Activated CD4-positive, CD25-positive, alpha-beta regulatory T cell (primary cell): ENCODE measurements at places on chromosomes 1 and 21.

DNA sequence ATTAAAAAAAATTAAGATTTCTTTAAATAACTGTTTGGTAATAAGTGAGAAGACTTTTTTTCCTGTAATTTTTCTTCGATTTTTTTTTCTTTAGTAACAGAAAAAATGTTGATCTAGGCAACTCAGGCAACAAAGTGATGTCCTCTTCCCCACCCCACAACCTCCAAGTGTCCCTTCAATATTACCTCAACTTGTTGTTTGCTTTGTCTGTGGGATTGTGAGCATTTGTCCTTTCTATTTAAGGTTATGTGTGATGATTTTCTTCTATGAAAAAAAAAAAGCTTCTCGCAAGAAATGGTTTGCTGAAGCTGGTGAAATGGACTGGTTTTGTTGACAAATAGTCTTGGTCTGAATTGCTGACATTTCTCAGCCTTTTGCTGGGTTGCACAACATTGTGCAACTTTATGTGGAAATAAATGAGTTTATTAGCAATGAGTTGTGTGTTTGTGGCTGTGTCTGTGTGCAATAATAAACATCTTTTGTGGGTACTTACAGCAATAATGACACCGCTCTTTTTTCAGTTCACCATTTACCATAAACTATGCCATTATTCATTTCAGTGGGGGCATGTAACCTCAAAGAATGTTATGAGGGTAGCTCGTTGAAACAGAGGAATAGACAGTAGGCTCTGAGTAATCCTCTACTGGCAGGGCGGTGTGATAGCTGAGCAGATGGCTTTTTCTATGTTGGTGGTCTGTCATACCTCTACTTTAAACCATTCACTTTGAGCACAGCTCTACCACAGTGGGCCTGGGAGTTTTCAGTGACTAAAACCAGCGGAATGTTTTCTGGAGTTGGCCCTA is 218.4 kb downstream of the HLX start:
- DNase-seq = no peak

DNA sequence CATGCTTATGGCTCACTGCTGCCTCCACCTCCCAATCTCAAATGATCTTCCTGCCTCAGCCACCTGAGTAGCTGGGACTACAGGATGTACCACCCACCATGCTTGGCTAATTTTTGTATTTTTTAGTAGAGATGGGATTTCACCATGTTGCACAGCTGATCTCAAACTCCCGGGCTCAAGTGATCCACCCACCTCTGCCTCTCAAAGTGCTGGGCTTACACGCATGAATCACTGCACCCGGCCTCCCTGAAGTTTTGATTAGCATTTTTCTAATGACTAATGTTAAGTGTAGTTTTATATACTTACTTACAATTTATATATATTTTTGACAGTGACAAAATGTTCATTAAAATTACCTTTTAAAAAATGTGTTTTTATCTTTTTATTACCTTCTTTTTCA is 41.1 kb downstream of the ZNF678 start:
- no peak for DNase-seq

- DNase-seq = no peak
Measured at GRCh38 chr1:44084998-44085675, 33.5 kb upstream of the KLF17 start.

- no peak for DNase-seq
Measured at GRCh38 chr1:206829875-206830274, 35.5 kb upstream of the IL20 start.

DNA sequence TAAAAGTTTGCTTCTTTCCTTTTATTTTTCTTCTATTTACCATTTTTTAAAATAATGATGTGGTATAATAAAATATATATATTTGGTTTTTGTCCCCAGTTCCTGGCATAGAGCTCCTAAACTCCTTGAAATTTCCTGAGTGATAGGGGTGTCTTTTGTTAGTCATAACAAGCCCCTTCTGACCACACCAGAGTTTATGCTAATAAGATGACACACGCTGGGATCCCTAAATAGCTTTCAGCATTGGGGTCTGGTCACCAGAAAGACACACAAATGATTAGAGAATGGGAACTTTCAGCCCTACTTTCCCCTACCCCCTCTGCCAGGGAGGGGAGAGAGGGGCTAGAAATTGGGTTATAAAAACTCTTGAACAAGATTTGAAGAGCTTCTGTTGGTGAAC is 56.2 kb downstream of the COL24A1 start:
- DNase-seq = no peak

DNA sequence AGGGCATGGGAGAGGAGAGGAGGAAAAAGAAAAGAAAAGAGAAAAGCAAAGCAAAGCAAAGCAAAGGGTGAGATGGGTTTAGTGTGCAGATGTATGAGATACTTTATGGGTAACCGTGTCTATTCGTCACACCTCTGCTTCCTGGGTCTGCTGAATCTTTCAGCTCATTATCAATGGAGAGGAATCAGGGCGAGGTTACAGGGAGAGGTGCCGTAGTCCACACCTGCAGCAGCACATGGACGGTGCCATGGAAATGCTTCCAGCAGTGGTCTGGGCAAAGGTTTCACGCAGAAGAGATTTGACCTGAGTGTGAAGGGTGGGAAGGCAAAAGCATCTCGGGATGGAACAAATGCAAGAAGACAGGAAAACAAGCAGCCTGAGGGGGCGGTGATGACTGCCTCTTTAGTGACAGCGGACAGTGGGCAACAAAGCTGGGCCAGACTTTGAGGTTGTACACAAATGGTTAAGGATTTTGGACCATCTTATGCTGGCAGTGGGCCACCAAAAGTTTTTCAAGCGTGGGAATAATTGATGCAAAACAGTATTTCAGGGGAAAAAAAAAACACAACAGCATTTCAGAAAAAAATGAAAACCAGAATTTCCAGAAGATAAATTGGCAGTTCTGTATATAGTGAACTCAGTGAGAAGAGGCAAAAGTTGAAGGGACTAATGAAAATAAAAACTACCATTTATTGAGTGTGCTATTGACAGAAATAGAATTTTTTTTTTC is 19.5 kb upstream of the SRP9 start:
- DNase-seq = no peak

DNA sequence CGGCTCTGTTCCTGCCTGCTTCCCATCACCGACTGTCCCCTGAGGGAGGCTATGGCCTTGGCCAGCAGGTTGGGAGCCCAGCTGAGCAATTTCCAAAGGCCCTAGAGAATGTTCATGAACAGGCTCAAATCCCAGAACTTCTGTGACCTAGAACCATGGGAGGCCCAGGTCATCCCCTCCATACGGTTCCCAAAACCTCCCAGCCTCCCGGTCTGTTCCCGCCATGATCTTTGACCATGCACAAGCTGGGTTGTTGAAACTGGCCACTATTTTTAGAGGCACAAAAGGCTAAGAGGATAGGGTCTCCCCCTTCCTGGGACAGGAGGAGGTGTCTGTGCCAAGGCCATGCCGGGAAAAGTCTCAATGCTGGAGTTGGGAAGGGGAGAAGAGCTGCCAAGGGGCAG is 27.5 kb downstream of the EPHA2 start:
- DNase-seq = no peak

GRCh38 chr1:18531503-18531845 is 50.7 kb downstream of the KLHDC7A start:
- DNase-seq = no peak

- DNase-seq = no peak
Measured at GRCh38 chr1:156712626-156713025, 7.2 kb upstream of the CRABP2 start.

GRCh38 chr1:247390996-247391395 is 25.0 kb upstream of the NLRP3 start:
- DNase-seq = no peak

DNA sequence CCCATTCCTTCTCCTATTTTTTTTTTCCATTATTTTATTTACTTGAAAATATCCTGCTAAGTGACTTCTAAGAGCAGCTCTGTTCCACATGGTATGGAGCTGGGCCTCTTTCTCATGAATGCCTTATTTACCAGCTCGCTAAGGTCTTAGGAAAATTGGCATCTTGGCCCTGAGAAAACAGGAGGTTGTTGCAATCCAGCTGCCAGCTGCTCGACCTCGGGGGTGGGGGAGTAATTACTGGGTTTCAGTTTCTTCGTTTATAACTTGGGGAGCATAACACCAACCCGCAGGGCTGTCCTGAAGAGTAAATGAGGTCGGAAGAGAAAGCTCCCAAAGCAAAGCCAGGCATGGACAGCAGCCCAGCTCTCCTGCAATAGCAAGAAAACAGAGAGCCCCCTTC is 176.3 kb downstream of the AJAP1 start:
- no peak for DNase-seq

- no peak for DNase-seq
Measured at GRCh38 chr1:208189716-208190115, 54.5 kb downstream of the PLXNA2 start.

DNA sequence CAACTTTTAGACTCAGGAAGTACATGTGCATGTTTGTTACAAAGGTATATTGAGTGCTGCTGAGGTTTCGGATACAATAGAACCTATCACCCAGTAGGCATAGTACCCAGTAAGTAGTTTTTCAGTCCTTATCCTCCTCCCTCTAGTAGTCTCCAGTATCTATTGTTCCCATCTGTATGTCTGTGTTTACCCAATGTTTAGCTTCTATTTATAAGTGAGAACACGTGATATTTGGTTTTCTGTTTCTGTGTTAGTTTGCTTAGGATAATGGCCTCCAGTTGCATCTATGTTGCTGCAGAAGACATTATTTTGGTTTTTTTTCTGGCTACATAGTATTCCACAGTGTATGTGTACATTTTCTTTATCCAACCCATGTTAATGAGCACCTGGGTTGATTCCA is 47.2 kb upstream of the TSNAX start:
- DNase-seq = no peak

- no peak for DNase-seq
Measured at GRCh38 chr1:94716965-94717364, 103.2 kb upstream of the SLC44A3 start.

GRCh38 chr1:54540582-54541295 is 7.3 kb upstream of the ACOT11 start:
- no peak for DNase-seq

DNA sequence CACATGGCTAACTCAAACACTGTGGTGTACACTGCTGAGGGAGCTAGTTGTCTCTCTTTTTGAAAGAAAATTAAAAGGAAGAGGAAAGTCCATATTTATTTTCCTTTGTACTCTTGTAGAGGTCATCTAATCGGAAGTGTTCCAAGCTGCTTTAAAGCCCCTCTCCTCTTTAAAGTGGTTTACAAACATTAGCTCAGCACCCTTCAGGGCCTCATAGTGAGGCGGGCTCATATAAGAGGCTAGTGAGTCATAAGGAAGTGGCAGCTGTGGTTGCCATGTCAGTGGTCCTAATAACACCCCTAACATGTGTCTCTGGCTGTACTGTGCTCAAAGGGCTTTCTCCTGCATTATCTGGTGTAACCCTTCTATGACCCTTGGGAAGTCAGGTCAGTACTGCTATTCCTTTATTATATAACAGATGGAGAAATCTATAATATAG is 104.4 kb upstream of the SERBP1 start:
- no peak for DNase-seq

DNA sequence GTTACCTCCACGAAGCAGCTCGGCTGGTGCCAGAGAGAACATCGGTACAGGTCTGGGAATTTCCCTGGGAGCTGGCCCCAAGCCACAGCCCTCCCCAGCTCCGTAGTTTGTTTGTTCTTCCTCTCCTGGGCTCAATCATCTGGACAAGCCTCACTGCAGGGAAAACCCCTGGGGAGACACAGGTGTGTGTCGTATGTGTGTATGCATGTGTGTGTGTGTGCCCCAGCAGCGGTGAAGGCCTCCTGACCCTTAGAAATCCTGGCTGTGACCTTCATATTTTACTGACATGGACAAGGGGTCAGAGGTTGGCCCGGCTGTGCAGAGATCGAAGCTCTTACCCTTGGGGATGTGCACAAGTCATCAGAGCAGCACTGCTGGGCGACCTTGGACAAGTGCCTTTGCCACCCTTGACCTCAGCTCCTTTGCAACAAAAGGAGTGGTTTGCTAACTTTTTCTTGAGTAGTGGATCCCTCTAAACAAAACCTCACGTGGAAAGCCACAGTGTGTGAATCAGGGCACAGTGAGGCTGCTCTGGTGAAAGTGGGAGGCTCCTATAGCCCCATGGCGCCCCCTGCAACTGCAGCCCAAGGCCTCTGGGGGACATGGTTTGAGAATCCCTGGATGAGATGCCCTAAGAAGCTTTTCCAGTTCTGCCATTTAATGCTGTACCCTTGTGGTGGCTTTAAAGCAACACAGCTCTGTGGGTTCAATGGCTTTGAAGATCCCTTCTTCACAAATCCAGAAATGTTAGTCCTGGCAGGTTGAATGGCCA is 12.3 kb upstream of the IL22RA1 start:
- no peak for DNase-seq

DNA sequence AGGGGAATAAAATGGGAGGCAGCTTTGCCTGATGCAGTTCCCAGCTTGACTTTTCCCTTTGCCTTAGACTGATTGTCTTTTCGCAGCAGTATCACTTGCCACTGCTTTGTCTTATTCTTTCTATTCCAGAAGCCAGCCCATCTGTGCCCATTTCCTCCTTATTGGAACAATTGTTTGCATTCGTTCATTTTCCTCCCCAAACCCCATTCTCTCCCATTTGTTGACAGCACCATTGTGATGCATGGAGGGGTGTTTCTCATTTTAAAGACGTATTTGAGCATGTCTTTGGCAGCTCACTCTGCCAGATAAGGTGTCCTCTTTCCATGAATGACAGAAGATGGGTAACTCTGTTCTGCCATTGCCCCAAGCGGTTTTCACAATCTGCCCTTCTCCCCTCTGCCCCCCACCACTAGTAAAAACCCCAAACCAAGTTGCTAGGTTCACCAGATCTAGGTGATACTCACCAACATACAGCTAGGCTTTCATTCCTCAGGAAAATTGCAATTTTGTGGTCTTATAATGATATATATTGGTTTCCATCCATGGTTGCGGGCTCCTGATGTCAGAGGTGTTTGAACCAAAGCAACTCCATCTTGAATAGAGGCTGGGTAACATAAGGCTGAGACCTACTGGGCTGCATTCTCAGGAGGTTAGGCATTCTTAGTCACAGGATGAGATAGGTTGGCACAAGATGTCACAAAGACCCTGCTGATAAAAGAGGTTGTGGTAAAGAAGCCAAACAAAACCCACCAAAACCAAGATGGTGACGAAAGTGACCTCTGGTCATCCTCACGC is 30.8 kb downstream of the SERBP1 start:
- no peak for DNase-seq

- DNase-seq = no peak
Measured at GRCh38 chr1:156516821-156517220, 16.2 kb upstream of the MEF2D start.

- no peak for DNase-seq
Measured at GRCh38 chr1:70807088-70807664, 240.4 kb downstream of the PTGER3 start.

- no peak for DNase-seq
Measured at GRCh38 chr1:40563266-40563665, 31.8 kb downstream of the ZNF684 start.

GRCh38 chr1:86450847-86451246 is 17.9 kb upstream of the CLCA1 start:
- DNase-seq = no peak

GRCh38 chr1:31701091-31701736 is 2.6 kb downstream of the COL16A1 start:
- no peak for DNase-seq

GRCh38 chr1:72623299-72623708 is 341.0 kb upstream of the NEGR1 start:
- DNase-seq = no peak

GRCh38 chr1:153610334-153610733 is 2.6 kb downstream of the S100A16 start:
- no peak for DNase-seq
